Testis (tissue), 5 donors: ENCODE measurements at places on chromosomes 16 and 17. TPM values are rescaled to one million over a fixed set of nuclear protein-coding genes. Genes with fewer than 3 reads are reported as not detected.
A peak's percentile ranks its signal among the peaks of the same experiment; 100 is the strongest.

SLC5A11 gene
- polyA plus RNA-seq: 0.78 TPM

ABCC3 gene
- polyA plus RNA-seq: 15.4 TPM

NGFR gene
- polyA plus RNA-seq: 21.5 TPM

GRCh38 chr17:64073771-64074703, 53.6 kb upstream of the ICAM2 start:
- DNase-seq: no peak

DNA sequence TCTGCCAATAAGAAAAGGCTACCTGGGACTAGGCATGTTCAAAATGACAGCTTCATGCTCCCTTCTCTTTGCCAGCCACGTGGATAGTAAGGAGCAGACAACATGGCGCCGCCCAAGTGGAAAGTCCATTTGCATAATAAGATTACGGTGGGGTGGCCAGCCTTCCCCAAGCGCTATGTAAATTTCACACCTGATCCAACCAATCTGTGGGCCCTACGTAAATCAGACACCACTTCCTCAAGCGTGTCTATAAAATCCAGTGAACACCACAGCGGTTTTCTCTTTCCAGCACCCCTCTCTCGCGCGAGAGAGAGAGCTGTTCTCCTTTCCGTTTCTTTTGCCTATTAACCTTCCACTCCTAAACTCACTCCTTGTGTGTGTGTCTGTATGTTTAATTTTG, 140.3 kb upstream of the ERCC4 start:
- peak; percentile 26 for DNase-seq
